Cardiac muscle cell (in vitro differentiated cells and primary cell): ENCODE measurements at places on chromosomes 4 and X. TPM values are rescaled to one million over a fixed set of nuclear protein-coding genes. Genes with fewer than 3 reads are reported as not detected.

The SPANXN4 gene
- not detected in 2 replicates for total RNA-seq

DNA sequence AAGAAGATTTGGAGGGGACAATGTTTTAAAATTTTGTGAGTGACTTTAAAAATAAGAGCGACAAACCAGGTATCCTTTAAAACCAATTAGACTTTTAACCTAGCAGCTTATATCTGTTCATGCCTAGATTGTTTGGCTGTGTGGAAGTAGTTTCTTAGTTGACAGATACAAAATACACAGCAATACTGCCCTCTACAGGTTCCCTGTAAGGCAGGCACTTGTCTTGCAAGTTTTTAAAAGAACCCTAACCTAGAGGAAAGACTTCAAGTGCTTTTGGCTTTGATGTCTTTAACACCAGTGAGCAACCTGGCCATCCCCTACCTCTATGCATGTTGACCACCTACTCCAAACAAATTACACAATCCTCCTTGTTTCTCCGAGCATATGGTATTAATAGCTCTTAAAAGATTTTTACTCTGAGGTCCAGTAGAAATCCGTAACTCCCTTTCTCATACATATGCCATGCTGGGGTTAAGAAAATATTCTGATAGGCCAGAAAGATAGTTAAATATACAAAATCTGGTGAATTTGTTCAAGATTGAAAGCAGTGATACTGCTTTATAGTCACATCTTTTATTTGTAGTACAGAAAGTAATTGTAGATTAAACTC lies 273.0 kb downstream of the ARHGAP24 start:
- no peak overlapping the region for H3K4me3 ChIP-seq
- peaks cover 21% of the 10 kb centered on the region for H3K4me1 ChIP-seq
- no peak overlapping the region for H3K27ac ChIP-seq

DNA sequence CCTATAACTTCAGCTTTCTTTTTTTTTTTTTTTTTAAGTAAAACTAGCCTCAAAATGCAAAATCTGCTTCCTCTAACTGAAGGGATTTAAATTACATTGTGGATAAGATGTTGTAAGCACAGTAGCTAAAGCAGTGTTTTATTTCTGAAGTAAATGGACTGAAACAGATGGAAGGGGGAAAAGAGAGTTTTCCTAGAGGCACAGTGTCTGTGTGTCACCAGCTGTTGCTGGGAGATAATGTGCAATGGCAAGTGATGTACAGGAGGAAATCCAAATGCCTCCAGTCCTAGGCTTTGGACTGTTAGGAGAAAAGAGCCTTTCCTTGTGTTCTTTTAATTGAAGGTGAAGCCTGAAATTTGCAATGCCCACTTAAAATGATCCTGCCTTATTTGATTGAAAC lies 672.1 kb downstream of the GRXCR1 start:
- H3K4me1 ChIP-seq, result no peaks in the 10 kb centered on the region
- H3K36me3 ChIP-seq, result no peaks in the 10 kb centered on the region
- H3K4me3 ChIP-seq, result no peak overlapping the region
- DNase-seq, result no peak

The TMPRSS11D gene
- total RNA-seq, result not detected in 2 replicates

DNA sequence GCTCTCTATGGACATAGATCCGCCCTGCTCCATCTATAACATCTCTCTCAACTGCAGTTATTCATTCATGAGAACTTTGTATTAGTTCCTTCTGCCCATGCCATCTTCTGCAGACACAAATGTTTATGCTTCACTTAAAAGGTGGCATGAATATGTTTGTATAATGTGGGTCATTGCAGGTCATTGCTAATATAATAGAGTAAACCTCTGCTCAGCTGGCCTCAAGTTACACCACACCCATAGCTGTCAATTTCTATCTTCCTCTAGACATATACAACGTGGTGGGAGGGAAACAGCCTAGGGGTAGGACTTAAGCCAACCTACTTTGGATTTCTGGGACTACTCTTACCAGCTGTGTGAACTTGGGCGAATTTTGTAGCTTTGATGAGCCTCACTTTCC lies 129.8 kb downstream of the ATXN3L start:
- DNase-seq, result no peak
- no peaks in the 10 kb centered on the region for H3K27me3 ChIP-seq
- H3K36me3 ChIP-seq, result no peaks in the 10 kb centered on the region
- H3K27ac ChIP-seq, result no peak overlapping the region

GRCh38 chr4:116243431-116243830 lies 841.9 kb downstream of the TRAM1L1 start:
- H3K27me3 ChIP-seq, result no peaks in the 10 kb centered on the region
- no peaks in the 10 kb centered on the region for H3K36me3 ChIP-seq
- no peak for DNase-seq

- no peak overlapping the region for H3K4me3 ChIP-seq
- H3K4me1 ChIP-seq, result no peaks in the 10 kb centered on the region
- no peaks in the 10 kb centered on the region for H3K36me3 ChIP-seq
- no peak overlapping the region for H3K27ac ChIP-seq
Measured at GRCh38 chr4:104693601-104694201, 199.0 kb upstream of the CXXC4 start.

GRCh38 chr4:36763814-36764213 lies 480.7 kb upstream of the NWD2 start:
- no peak overlapping the region for H3K27ac ChIP-seq
- no peaks in the 10 kb centered on the region for H3K27me3 ChIP-seq
- H3K4me3 ChIP-seq, result no peak overlapping the region
- no peaks in the 10 kb centered on the region for H3K4me1 ChIP-seq

GRCh38 chr4:76458297-76458696 lies 23.3 kb downstream of the SHROOM3 start:
- peak overlapping the region; percentile 20 for H3K27ac ChIP-seq
- DNase-seq, result no peak
- no peak overlapping the region for H3K4me3 ChIP-seq
- H3K36me3 ChIP-seq, result no peaks in the 10 kb centered on the region

- no peak for DNase-seq
- no peaks in the 10 kb centered on the region for H3K27me3 ChIP-seq
- H3K4me3 ChIP-seq, result no peak overlapping the region
- H3K27ac ChIP-seq, result no peak overlapping the region
Measured at GRCh38 chrX:14776901-14777300, 96.0 kb downstream of the FANCB start.

The TEX13C gene
- not detected in 2 replicates for total RNA-seq

DNA sequence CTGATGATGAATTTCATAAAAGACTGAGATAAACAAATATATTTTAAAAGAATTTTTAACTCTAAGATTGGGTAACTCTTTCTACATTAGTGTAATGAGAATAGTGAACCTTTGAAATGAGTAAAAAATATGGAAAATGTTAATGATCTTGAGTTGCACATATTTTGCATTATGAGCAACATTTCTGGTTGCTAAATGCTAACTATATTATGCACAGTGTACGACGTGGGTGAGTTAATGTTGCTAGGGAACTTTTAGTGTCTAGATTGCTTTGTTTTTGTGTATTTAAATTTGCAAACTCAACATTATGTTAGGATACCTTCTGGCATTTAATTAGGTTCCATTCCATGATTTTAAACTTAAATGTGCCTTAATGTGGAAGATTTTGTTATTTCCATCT lies 612.9 kb upstream of the GALNT7 start:
- H3K4me1 ChIP-seq, result no peaks in the 10 kb centered on the region
- no peaks in the 10 kb centered on the region for H3K36me3 ChIP-seq
- no peak for DNase-seq
- H3K27me3 ChIP-seq, result no peaks in the 10 kb centered on the region

DNA sequence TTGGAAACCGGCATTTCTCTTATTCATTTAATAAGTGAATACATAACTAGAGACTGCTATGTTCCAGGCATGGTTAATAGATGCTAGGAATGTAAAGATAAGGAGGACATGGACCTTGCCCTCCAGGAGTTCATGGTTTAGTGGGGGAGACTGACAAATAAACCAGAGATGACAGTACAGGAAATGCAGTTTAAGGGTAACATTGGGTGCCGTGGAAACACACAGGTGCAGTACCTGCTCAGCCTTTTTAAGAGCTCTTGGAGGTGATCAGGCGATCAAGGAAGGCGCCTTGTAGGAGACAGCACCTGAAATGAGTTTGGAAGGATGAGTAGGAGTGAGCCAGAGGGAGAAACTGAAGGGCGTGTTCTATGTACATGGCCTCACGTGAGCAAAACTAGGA lies 145.8 kb downstream of the AASDH start:
- H3K4me1 ChIP-seq, result peaks cover 11% of the 10 kb centered on the region
- H3K27ac ChIP-seq, result no peak overlapping the region
- DNase-seq, result no peak
- H3K36me3 ChIP-seq, result no peaks in the 10 kb centered on the region
- H3K4me3 ChIP-seq, result no peak overlapping the region
- no peaks in the 10 kb centered on the region for H3K27me3 ChIP-seq

The DMRTC1B gene
- 0.74 and 0.92 TPM in 2 replicates for total RNA-seq

GRCh38 chrX:110143454-110144210 lies 140.7 kb downstream of the TMEM164 start:
- H3K27ac ChIP-seq, result no peak overlapping the region
- no peaks in the 10 kb centered on the region for H3K27me3 ChIP-seq
- H3K4me3 ChIP-seq, result no peak overlapping the region

GRCh38 chr4:47498899-47499298 lies 13.8 kb downstream of the ATP10D start:
- no peaks in the 10 kb centered on the region for H3K27me3 ChIP-seq
- DNase-seq, result no peak
- no peak overlapping the region for H3K27ac ChIP-seq
- H3K4me3 ChIP-seq, result no peak overlapping the region
- no peaks in the 10 kb centered on the region for H3K36me3 ChIP-seq

- H3K36me3 ChIP-seq, result no peaks in the 10 kb centered on the region
- no peak overlapping the region for H3K4me3 ChIP-seq
- no peak for DNase-seq
- peaks cover 8% of the 10 kb centered on the region for H3K4me1 ChIP-seq
- no peak overlapping the region for H3K27ac ChIP-seq
- H3K27me3 ChIP-seq, result no peaks in the 10 kb centered on the region
Measured at GRCh38 chr4:2095236-2096072, 36.3 kb downstream of the NAT8L start.

DNA sequence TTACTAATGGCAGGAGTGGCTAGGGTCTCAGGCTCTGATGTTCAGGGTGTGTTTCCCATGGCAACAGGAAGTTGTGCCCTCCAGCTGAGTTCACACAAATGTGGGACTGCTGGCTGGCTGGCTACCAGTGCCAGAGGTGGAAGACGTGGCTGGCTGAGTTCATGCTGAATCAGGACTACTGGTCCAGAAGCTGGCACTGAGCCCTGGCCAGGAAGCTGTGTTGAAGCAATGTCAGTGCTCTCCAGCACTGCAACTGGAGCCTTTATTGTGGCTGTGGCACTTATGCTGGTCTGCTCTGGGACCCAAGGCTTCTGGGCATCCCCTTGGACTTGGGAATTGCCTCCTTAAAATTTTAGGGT lies 42.0 kb upstream of the ZXDA start:
- no peak for DNase-seq
- H3K4me1 ChIP-seq, result no peaks in the 10 kb centered on the region
- no peaks in the 10 kb centered on the region for H3K36me3 ChIP-seq
- H3K4me3 ChIP-seq, result no peak overlapping the region
- no peaks in the 10 kb centered on the region for H3K27me3 ChIP-seq
- H3K27ac ChIP-seq, result no peak overlapping the region

DNA sequence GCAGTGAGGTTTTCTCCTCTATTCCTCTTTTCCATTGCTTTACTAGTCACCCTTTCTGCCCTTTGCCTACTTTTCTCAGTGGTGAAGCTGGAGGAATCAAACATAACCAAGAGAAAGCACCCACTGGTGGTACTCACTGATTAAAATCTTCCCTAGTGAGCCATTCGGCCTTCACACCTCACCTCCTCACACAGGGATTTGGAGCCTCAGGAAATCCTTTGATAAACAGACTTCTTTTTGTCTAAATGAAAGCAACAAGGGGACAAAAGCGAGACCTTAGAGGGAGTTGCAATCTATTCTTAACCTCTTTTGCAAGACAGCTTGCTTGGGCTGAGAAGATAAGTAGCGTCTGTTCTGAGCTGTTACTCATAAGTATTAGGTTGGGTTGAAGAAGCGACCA lies 572.6 kb downstream of the ZNF674 start:
- no peaks in the 10 kb centered on the region for H3K36me3 ChIP-seq
- no peak overlapping the region for H3K27ac ChIP-seq
- H3K4me3 ChIP-seq, result no peak overlapping the region
- no peak for DNase-seq
- H3K27me3 ChIP-seq, result no peaks in the 10 kb centered on the region
- no peaks in the 10 kb centered on the region for H3K4me1 ChIP-seq

DNA sequence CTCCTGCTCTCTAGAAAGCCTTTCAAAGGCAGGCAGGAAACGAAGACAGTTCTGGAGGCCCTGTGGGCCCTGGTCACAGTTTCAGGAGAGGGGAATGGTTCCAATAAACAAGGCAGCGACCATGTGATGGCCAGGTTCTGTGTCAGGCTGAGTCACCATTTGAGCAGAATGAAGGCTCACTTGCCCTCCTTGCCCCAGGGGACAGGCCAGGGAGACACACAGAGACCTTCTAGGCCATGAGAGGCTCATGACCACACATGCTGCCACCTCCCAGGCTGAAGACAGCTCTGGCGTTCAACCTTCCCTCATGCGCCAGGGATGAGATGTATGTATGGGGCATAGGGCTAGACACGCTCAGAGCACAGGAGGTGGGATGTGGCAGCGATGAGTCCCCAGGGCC lies 22.9 kb upstream of the TRIM2 start:
- no peak for DNase-seq
- no peaks in the 10 kb centered on the region for H3K36me3 ChIP-seq
- H3K4me3 ChIP-seq, result no peak overlapping the region
- no peak overlapping the region for H3K27ac ChIP-seq
- no peaks in the 10 kb centered on the region for H3K4me1 ChIP-seq

GRCh38 chr4:138669479-138670315 lies 345.9 kb upstream of the NOCT start:
- no peak overlapping the region for H3K4me3 ChIP-seq
- no peaks in the 10 kb centered on the region for H3K27me3 ChIP-seq
- peaks cover 23% of the 10 kb centered on the region for H3K4me1 ChIP-seq
- H3K36me3 ChIP-seq, result no peaks in the 10 kb centered on the region

DNA sequence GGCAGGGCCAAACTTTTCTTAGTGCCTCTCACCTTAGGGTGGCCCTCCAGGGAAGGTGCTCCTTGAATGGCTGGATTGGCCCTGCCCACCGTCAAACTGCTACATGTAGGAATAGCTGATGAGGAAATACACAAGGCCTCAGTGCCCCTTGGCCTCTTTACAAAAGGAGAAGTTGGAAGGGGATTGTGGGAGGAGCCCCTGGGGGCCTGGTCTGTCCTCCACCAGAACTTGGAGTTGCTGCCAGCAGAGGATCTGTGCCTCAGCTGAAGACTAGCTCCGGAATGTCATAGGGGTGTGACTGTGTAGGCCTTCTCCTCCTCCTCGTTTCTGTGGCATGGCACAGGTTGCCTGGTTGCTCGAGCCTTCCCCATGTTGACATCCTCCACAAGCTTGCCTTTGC lies 142.7 kb downstream of the AMMECR1 start:
- H3K4me3 ChIP-seq, result no peak overlapping the region
- DNase-seq, result no peak
- peaks cover 2% of the 10 kb centered on the region for H3K36me3 ChIP-seq
- no peaks in the 10 kb centered on the region for H3K27me3 ChIP-seq

- no peak overlapping the region for H3K4me3 ChIP-seq
- no peaks in the 10 kb centered on the region for H3K36me3 ChIP-seq
- H3K27ac ChIP-seq, result no peak overlapping the region
- H3K27me3 ChIP-seq, result no peaks in the 10 kb centered on the region
- no peaks in the 10 kb centered on the region for H3K4me1 ChIP-seq
Measured at GRCh38 chr4:44978020-44978419, 251.7 kb upstream of the GNPDA2 start.
